Stimulated activated CD8-positive, alpha-beta memory T cell treated with anti-CD3 and anti-CD28 coated beads, Interleukin-7, amount 100 ng/mL, for 48 hours (primary cell): ENCODE measurements at places on chromosomes 3 and 15.

- DNase-seq, result no peak
Measured at GRCh38 chr3:119628816-119629445, 31.2 kb downstream of the PLA1A start.

DNA sequence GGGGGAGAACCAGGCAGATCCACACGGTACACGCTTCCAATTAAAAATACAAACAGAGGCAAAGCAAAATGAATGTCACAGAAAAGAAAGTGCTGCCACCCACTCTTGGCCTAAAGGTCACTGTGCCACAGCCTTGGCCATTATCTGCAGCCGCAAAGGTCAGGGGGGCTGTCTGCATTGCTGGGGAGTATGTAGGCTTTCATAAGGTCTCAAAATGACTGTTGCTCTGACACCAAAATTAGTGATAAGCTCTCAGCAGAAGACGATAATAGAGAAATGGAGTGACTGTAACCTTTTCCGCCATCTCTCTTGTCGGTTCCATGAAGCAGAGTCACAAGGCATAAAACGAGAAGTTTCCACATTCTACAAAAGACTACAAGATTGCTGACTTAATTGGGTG is 374.2 kb upstream of the ICE2 start:
- DNase-seq, result no peak

GRCh38 chr3:120418446-120418845 is 32.3 kb downstream of the FSTL1 start:
- no peak for DNase-seq

GRCh38 chr3:16838561-16838960 is 46.2 kb upstream of the PLCL2 start:
- DNase-seq, result no peak

DNA sequence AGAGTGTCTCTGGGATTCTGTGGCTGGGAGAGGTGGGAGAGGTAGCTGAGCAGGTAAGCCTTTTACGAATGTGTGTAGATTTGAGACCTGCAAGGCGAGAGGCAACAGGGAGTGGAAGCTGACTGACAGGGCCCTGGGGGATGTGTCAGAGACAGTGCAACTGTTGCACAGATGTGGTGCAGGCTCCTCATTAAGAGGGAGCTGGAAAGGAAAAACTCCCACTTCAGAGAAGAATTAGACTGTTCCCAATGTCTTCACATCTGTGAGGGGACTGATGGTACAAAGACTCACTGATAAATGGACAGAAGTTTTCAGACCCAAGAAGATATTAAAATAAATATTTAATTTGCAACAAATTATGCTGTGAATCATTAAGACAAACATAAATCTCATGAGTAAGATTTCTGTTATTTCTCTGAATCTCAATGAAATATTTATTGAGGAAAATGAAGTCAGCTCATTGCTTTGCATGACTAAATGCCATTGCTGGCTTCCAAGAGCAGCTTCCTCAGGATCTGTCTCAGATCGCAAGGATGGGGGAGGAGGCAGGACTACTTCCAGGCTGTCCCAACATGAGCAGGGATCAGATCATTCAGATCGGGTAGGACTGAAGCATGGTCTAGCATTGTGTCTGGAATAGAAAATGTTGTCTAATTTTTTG is 127.3 kb upstream of the ROPN1 start:
- DNase-seq, result no peak

- DNase-seq, result no peak
Measured at GRCh38 chr3:180295811-180296210, 259.1 kb upstream of the PEX5L start.

DNA sequence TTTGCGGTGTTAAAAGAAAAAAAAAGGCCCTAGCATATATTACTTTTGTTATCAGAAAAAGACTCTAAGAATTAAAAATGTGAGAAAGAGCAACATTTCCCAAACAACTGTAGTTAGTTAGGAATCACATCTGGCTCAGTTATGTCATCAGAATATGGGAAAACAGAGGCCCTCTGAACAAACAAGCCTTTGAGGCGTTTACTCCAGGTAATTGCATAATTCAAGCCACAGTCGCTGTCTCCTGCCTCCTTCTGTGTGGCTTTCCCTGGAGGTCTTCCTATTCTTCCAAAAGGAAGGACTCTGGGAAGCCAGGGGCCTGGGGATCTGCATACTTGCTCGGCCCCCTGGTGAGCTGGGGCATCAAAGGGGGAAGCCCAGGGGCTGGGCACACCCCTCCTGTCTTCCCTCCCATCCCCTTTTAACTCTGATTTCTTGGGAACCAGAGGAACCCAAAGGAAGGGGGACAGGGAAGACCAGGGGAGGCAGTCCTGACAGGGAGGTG is 3.7 kb upstream of the FAM107A start:
- DNase-seq, result no peak

- DNase-seq, result no peak
Measured at GRCh38 chr3:189907803-189908202, 212.9 kb downstream of the P3H2 start.

DNA sequence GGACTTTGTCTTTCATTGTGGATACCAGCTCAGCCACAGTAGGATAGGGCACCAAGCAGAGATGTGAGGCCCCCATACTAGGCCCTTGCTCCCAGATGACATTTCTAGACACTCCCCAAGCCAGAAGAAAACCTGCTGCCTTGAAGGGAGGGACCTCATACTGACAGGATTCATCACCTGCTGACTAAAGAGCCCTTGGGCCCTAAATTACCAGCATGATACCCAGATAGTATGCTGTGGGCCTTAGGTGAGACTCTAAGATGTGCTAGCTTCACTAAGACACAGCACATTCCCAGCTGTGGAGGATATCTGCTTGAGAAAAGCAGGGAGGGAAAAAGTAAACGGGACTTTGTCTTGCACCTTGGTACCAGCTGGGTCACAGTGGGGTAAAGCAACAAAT is 324.0 kb downstream of the TBL1XR1 start:
- DNase-seq, result no peak

DNA sequence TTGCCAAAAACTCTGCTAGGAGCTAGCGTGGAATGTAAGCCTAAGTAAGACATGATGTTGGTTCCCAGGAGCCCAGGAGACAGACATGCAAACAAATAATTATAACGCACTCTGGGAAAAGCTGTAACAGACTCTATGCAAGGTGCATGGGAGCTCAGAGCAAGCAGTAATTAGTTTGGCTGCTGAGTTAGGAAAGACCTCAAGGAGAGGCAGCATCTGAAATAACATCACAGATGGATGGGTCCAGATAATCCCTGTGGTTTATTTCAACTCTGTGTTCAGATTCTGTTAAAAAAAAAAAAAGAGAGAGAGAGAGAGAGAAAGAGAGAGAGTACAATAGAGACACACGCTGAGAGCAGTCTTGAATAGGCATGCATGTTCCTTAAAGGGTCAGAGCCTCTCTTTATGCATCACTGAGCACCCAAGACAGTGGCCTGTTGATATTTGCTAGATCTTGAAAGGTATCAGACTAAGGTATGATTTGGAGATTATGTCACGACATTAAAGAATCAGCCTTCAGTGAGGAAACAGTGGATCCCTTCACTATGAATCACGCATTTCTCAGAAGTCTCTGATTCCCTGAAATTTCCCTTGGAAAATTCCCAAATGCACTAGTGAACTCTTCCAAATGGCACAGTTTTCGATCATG is 124.4 kb upstream of the LIPC start:
- no peak for DNase-seq

- DNase-seq, result no peak
Measured at GRCh38 chr3:186152889-186153292, 44.0 kb upstream of the ETV5 start.

GRCh38 chr15:25439369-25439836 is 579 bp upstream of the UBE3A start:
- no peak for DNase-seq

GRCh38 chr3:148280623-148281242 is 417.0 kb upstream of the AGTR1 start:
- no peak for DNase-seq

DNA sequence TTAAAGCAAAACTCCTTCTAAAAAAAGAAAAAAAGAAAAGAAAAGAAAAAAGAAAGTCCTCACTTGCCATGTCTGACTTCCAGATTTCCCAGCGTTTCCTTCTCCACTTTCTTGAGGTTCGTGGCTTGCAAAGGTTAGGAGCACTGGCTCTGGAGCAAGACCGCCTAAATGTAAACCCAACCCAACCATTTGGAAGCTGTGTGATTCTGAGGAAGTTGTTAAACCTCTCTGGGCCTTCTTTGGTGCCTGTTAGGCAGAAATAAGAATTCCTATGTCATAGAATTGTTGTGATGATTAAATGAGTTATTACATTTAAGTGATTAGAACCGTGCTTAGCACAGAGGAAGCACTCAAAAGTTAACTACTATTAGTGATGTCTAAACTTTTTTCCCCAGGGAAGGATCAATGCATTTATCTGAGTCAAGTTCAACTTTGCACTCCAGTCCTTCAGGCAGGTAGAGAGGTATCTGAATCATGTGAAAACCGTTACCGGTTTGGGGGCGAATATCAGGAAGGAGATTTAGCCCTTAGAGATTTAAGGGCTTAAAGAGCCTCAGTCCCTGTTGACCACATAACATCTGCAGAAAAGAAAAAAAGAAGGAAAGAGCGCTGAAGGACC is 78.3 kb upstream of the HES1 start:
- no peak for DNase-seq

- peak; percentile 80 for DNase-seq
Measured at GRCh38 chr3:100710261-100710968, 1.1 kb downstream of the TFG start.

GRCh38 chr3:42438193-42438592 is 27.8 kb upstream of the LYZL4 start:
- no peak for DNase-seq

GRCh38 chr3:59866076-59866475 is 816.3 kb upstream of the CFAP20DC start:
- DNase-seq, result no peak

GRCh38 chr3:17162116-17162515 is 277.4 kb downstream of the PLCL2 start:
- no peak for DNase-seq

GRCh38 chr3:148331081-148331846 is 366.4 kb upstream of the AGTR1 start:
- DNase-seq, result no peak

- no peak for DNase-seq
Measured at GRCh38 chr3:66610562-66610909, 109.7 kb upstream of the LRIG1 start.

DNA sequence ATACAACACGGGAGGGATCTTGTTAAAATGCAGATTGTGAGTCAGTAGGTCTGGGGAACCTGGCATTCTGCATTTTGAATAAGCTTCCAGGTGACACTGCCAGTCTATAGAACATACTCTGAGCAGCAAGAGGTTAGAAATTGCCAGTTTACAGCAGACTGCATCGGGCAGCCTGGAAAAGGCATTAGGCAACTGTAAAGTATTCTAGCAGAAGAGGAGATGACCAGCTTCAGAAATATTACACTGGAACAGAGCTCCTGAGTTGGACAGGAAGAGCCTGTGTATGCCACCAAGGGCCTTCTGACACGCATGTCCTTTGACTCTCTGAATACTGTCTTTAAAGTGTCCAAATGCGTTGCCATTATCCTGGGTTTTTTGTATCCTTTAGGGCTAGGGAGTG is 2.5 kb upstream of the ACAN start:
- DNase-seq, result no peak

GRCh38 chr3:63228677-63229076 is 49.4 kb upstream of the SYNPR start:
- no peak for DNase-seq

DNA sequence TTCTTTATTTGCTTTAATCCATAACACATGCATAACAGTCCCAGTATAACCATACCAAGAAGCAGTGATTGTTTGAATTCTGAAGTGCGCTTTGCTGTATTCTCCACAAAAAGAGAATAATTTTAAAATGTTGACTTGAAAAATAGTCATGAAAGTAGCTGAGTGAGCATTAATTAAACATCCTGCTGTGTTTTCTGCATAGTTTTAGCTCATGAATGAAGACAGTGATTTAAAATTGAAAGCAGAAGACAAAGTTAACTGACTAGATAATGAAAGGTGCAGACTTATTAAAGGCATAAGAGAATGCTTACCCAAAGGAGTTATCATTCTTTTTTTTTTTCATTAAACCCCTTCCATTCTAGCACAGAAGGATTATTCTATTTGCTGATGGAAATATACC is 143.5 kb downstream of the GABRG3 start:
- no peak for DNase-seq

GRCh38 chr3:60276615-60277014 is 974.6 kb downstream of the FHIT start:
- no peak for DNase-seq

GRCh38 chr15:32778391-32779176 is 60.8 kb downstream of the GREM1 start:
- no peak for DNase-seq

GRCh38 chr15:86506401-86506800 is 426.7 kb downstream of the AGBL1 start:
- no peak for DNase-seq

GRCh38 chr15:66938114-66938830 is 127.1 kb upstream of the SMAD3 start:
- no peak for DNase-seq

GRCh38 chr15:65521350-65521749 is 3.9 kb upstream of the DPP8 start:
- no peak for DNase-seq

- DNase-seq, result no peak
Measured at GRCh38 chr3:68485051-68485450, 447.3 kb downstream of the TAFA4 start.

GRCh38 chr15:88029696-88030095 is 226.8 kb downstream of the NTRK3 start:
- no peak for DNase-seq

DNA sequence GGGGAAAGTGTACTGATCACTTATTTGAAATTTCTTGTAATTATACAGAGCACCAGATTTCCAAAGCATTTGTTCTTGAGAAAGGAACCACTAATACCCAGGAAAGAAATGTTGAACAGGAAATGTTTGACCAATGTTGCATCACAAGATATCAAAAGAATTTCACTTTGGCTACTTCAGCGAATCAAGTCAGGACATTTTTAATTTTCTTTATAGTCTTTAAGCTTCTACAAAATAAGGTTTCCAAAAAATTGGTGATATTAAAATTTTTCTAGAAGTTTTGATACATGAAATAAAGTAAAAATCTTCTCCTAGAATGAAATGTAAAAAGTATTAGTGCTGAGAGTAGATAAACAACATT is 421.9 kb downstream of the MECOM start:
- no peak for DNase-seq

DNA sequence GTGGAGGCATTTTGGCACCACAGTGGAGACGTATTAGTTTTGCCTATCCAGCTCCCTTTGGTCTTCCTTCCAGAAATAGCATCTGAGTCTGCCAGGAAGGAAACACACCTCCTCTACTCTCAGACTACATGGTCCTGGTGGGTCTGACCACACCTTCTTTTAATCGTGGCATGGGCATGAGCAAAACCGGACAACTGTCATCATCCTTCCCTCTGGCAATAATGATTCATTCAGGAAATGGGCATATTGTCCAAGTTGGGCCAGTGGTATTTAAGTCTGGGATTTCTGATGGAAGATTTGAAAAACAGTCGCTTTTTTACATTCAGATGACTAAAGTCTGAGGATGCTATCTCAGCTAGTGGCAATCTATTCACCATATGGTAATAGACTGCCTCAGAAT is 601.0 kb upstream of the ADAMTS9 start:
- DNase-seq, result no peak

DNA sequence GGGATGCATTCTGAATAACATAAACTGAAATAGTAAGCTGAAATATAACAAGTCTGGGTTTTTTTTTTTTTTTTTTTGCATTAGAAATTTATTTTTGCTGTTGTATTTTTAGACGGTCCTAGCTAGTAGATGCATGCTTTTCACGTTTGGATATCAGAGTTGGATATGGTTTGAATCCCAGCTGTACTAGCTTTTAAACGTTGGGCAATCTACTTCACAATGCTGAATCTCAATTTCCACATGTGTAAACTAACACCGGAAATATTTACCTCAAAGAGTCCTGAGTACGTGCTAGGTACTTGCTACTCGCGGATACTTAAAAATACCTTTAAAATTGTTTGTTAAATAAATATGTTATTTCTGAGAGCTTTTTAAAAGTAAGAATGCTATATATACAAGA is 139.8 kb downstream of the BBX start:
- no peak for DNase-seq
